ENCODE measurements at places on chromosomes 1 and 21.
A peak's percentile ranks its signal among the peaks of the same experiment; 100 is the strongest.

DNA sequence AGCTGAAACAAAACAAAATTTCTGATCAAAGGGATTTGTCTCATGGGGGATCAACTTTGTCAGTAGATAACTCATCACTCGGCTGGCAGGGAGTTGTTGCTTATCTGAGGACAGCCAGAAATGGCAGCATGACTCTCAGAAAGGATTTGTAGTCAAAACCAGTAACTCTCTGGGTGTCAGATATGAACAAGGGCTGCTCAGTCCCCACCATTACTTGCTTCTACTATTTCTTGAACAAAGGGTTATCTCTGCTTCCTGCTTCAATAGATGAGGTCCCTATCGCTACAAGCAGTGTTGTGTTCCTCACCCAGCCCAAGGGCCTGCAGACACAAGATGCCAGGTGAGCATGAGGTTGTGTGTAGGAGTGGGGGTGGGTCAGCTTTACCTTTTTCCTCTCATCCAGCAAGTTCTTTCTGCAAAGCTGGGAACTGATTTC is 116.2 kb downstream of the PTBP2 start:
- DNase-seq: no peak

DNA sequence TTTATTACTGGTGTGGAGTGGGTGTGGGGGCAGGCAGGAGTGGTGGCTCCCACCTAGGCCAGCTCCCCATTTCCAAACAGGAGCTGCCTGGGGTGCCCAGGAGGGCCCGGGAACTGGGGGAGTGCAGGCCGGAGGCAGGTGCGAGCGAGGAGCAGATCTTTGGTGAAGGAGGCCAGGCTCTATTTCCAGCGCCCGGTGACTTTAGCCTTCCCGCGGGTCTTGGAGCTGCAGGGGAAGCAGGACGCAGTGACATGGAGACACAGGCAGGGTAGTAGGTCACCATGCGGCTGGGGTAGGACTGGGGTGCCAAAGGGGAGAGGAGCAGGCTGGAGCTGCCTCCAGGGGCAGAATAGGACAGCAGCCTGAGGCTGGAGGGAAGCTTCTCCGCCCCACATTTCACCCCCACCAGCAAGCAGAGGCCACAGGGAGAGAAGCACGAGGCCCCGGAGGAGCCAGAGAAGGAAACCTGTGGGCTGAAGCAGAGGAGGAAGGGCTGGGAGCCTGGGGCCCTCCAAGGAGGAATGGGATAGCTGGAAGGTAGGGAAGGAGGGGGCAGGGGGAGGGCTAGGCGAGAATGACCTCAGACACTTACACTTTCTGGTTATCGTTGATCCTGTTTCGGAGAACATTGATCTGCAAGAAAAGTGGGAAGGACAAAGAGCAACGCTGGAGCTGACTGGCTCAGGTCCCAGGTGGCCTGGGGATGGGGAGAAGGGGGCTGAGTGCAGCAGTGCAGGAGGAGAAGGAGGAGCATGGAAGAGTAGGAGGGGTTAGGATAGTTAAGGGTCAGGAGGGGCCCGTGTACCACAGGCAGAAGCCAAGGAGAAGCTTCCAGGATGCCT is 18.2 kb downstream of the TNNT2 start:
- no peak for DNase-seq

DNA sequence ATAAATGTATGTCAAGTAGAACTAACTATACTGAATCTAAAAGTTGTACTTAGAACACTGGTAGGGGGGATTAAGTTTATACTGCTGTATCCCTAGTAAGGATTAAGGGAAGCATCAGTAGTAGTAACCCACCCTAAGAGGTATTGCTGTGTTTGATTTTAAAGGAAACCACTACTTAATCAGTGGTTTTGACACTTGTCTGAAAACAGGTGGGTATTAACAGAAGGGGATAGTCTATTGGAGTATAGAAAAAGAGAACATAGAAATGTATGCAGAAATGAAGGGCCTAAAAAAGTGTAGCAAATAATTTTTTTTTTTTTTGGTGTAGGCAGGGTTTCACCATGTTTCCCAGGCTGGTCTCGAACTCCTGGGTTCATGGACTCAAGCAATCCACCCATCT is 2.2 kb downstream of the MIGA1 start:
- DNase-seq: no peak

- DNase-seq: peak; percentile 55
Observed at GRCh38 chr1:187264995-187265602, 436.4 kb downstream of the PLA2G4A start.

GRCh38 chr1:154352581-154353459 is 27.5 kb downstream of the ATP8B2 start:
- no peak for DNase-seq

DNA sequence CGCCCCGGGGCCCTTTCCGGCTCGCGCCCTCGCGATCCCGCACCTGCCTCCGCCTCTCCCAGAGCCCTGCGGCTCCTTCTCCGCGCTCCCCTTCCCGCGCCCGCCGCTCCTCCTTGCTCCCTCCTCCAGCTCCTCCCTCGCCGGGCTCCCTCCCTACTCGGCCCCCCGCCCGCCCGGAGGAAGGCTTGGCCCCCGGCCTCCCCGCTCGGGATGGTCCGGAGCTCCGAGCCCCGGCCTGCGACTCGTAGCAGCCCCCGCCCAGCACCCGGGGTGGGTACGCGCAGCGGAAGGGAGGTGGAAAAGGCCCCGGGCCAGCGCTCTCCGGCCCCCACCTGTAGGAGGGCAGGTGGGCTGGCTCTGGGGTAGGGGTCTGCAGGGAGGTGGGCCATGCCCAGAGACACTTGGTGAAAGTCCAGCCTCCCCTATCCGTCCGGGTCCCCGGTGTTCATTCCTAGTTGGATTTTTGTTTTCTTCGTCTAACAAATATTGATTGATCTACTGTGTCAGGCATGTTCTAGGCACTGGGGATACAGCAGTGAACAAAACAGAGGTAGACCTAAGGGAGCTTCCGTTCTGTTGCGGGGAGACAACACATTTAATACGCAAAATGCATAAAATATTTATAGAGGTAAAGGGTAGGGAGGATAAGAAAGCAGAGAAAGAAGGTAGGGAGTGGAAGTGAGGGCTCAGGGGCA is at the start of gene HTR1D:
Gene HTR1D (minus strand): TSS at position 82 of the 695 bp plus-strand sequence. CDS start 23,283 bp downstream, outside the sequence.
- DNase-seq: no peak

DNA sequence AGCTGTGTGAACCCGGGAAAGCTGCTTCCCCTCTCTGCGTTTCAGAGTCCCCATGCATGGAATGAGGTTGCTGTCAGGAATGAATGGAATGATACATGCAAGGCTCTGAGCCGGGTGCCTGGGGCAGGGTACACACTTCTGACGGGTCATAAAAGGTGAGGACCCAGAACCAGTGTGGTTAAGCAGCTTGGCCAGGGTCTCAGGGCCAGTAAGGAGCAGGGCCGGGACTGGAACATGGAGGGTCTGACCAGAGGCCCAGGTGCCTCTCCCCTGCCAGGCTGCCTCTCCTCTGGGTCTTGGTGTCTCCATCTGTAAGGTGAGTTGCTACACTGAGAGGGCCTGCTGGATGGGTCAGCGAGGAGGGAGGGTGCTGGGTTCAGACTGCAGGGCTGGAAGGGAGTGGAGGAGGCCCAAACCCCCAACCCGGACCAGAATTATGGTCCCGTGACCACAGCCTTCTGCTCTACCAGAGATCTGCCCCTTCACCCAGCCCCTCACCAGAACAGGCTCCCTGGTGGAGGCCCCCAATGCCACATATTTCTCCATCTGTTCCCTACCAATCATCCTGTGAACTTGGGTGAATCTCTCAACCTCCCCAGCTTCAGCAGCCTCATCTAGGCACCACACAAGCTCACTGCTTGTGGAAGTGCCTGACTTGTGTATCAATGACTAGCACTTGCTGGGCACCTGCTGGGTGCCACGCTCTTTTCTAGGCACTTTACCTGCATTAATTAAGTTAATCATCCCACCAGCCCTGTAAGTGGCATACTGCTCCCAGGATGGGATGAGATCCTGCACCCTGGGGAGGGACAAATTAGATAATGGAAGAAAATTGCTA is 16.2 kb upstream of the LRP8 start:
- DNase-seq: no peak

- no peak for DNase-seq
Observed at GRCh38 chr1:68175621-68176398, 56.5 kb downstream of the WLS start.

DNA sequence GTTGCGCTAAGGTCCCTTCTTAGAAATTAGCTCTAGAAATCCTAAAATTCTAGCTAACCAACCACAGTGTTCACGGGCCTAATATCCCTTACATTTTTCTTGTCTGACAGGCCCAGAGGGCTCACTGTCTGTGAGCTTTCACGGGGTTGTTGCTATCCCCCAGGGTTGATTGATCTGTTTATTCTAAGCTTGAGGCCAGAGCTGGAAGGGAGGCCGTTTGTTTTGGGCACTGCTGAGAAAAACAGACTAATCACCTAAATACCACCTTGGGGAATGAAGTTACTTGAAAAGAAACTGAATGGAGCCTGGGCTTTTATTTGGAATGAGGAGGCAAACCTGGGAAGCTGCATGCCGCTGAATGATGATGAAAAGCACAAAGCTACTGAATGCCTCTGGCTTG is 162.4 kb downstream of the KIF26B start:
- no peak for DNase-seq

- no peak for DNase-seq
Observed at GRCh38 chr21:26297851-26298250, 127.3 kb upstream of the APP start.

DNA sequence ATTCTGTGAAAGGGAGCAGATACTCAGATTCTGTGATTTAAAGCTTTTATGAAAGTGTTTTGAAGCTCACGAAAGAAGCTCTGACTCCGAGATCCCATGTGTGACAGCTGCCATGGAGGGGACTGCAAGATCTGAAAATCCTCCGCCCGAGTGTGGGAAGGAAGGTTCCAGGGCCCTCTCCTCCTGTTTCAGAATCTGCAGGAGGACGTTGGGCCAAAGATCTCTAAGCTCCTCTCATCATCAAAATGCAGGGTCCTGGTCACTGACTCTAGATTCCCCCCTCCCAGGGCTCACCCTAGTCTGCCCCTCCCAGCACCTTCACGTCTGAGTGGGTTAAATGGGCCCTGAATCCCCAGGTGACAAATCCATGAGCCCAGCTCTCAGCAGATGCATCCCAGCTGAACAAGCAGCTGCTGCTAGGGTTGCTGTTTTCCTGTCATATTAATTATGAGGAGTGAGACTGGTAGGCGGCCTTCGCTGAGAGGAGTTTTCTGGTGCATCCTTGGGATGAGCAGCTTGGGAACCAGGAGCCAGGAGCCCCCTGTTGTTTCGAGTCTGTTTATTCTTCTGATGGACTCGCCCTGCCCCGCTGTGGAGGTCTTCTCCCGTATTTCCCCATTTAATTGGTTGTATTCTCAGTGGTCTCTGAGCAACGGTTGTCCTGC is 402.0 kb downstream of the MATN1 start:
- DNase-seq: no peak

DNA sequence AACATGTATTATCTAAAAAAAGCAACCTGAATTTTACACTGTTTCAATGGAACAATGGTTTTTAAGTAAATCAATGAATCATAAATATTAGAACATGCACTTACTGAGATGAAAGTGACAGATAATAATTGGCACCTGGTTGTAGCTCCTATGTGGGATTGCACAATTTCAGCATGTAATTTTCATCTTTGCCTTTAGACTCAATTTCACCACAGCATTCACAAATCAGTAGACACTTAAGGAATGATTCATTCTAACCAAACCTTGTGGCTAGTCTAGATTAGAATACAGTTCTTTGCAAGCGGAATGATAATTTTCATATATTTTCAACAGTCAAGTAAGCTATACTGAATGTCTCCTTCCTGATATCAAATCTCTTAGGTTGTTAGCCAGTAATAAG is 853.4 kb downstream of the KCNT2 start:
- no peak for DNase-seq

DNA sequence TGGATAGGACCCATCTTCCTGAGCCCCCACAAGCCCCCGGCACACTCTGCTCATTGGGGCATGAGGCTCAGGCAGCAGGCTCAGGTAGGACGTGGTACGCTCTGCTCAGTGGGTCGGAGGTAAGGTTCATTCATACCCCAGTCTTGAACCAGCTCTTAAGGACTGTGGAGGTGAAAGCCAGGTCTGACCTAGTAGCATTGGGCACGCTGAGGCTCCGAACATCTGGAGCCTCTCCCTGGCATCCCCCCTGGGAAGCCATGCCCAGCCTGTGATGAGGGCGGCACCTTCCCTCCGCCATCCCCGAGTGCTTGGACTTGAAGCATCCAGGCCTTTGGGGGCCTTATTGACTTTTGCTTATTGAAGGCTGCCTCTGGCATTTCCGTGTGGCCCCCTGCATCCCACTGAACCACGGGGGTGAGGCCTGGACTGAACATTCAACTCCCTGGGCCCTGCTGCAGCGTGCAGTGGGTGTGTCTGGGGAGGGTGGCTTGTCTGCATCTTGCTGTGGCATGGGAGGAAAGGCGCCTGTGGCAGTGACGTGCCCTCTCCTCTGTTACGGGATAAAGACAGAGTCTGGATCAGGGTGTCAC is 50.0 kb downstream of the FAAP20 start:
- DNase-seq: no peak

Measured in AG04450 (cell line).